ENCODE measurements at places on chromosomes 7 and 10.

- no peak for DNase-seq
These were observed 73.9 kb upstream of the KAT6B start for GRCh38 chr10:74752371-74753040.

- DNase-seq: no peak
These were observed 40.3 kb downstream of the CD36 start for GRCh38 chr7:80678707-80679106.

GRCh38 chr7:151565541-151565940 lies 45.8 kb upstream of the RHEB start:
- DNase-seq: no peak

- DNase-seq: no peak
These were observed 447.7 kb downstream of the SUGCT start for GRCh38 chr7:40582539-40582938.

- DNase-seq: no peak
These were observed 67.5 kb upstream of the EFCAB10 start for GRCh38 chr7:105648561-105649401.

DNA sequence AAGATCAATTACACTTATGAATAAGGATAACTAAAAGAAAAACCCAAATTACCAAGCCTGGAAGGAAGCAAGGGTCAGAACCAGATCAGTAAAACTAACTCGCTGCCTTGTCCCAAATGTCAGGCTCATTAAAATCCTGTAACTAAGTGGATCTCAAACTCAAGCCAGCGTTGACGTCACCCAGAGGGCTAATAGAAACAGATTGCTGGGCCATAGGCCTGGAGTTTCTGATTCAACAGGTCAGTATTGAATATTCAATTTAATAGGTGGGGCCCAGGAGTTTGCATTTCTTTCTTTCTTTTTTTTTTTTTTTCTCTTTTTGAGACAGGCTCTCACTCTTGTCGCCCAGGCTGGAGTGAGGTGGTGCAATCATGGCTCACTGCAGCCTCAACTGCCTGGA lies 397.0 kb downstream of the CALN1 start:
- DNase-seq: no peak

GRCh38 chr7:131110297-131111080 lies 217.2 kb upstream of the MKLN1 start:
- no peak for DNase-seq

DNA sequence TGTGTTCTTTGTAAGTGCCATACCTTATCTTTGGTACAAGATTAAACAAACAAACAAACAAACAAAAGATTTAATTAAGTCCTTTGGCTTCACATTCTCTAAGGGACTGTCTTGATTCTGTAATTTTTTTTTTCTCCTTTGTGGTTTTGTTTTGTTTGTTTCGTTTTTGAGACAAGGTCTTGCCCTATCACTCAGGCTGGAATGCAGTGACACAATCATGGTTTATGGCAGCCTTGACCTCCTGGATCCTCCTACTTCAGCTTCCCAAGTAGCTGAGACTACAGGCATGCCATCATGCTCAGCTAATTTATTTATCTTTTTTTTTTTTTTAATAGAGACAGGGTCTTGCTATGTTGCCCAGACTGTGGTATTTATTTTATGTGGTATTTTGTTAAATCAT lies 165.8 kb downstream of the LRRC4 start:
- DNase-seq: no peak

GRCh38 chr10:33547976-33548375 lies 213.5 kb upstream of the NRP1 start:
- no peak for DNase-seq

DNA sequence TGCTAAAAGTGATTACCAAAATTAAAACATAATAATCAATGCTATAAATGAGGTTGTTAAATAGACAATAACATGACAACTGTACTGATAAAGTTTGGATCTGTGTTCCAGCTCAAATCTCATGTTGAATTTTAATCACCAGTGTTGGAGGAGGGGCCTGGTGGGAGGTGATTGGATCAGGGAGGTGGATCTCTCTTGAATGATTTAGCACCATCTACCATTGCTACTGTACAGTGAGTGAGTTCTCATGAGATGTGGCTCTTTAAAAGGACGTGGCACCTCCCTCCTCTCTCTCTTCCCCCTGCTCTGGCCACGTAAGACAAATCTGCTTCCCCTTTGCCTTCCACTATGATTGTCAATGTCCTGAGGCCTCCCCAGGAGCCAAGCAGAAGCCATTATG lies 77.5 kb downstream of the HTR5A start:
- DNase-seq: no peak

DNA sequence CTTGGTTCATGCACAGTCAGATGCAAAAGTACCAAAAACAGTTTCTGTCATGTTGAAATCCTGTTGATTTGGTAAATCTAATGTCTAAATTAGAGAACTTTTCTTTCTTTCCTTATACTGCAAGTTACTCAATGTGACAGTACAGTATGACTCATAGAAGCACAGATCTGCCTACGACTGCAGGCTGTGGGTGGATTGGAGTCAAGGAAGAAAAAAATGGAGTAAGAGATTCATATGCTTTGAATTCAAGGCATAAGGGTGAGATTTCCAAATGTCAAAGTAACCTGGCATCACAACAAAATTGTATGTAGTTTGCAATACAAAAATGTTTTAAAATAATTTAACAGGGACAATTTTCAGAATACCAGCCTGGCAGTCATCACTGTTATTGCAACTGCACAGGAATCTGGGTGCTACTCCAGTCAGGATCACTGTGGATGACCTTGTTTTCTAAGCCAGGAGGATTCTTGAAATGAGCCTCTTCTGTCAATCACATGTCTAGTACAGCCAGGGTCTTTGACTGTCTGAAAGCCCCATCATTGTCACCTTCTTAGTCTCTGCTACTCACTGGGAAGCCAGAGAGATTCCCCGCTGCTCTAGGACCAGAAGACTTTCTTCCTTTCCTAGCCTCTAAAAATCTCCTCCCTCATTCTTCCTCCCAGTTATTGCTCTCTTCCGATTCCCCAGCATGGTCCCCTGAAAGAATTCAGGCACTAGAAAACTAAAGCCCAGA lies 83.6 kb downstream of the CD36 start:
- peak; percentile 83 for DNase-seq

GRCh38 chr10:99667108-99667751 lies 7.9 kb downstream of the ENTPD7 start:
- DNase-seq: no peak

GRCh38 chr10:47339759-47340607 lies 8.2 kb upstream of the RBP3 start:
- DNase-seq: no peak

GRCh38 chr7:33771422-33771821 lies 133.9 kb upstream of the BMPER start:
- no peak for DNase-seq

Measured in fibroblast of the conjunctiva (primary cell).